ENCODE measurements at places on chromosomes 13 and 19.

DNA sequence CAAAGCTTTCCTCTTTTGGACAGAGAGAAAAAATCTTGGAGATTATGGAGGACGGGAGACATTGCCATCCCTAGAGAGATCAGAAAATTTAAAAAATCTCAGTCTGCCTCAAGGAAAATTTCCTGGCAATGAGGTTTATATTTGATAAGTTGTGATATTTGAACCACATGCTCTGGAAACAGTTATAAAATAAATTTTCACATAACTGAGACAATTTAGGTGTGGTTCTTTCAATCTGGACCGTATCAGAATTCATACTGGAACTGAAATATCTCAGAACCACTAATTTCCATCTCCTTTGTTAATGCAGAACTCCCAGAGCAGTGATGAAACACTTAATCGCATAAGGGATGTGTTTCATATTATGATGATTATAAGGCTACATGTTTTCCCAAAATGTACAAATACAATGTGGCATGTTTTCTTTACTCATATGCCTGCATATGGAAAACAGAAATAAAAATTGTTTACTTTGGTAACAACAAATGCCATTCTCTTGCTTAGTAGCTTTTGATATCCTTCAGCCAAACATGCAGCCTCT, 13.7 kb downstream of the UBE2L5 start:
- no peak for DNase-seq

GRCh38 chr19:795073-795611, 2.1 kb upstream of the PTBP1 start:
- DNase-seq: no peak

GRCh38 chr19:35031072-35031881, 1.0 kb downstream of the SCN1B start:
- no peak for DNase-seq

- DNase-seq: no peak
Measured at GRCh38 chr13:47206111-47206510, 309.3 kb upstream of the HTR2A start.

- no peak for DNase-seq
Measured at GRCh38 chr13:21081926-21082325, 20.5 kb upstream of the LATS2 start.

DNA sequence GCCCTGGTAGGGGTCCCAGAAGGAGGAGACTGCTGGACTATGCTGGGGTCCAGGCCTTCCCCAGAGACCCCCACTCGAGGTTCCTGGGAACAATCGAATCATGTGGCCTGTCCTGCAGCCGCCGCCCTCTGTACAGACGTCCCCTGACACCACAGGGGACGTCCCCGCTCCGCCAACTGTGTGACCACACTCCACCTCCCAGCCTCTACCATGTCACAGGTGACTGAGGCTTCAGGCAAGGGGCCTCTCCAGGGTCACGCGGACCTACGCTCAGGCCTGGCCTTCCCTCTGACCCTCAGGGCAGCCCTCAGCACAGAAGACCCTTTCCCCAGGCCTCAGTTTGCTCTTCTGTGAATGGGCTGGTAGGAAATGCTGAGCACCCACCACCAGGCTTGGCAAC, 13.1 kb upstream of the TMEM161A start:
- DNase-seq: no peak

DNA sequence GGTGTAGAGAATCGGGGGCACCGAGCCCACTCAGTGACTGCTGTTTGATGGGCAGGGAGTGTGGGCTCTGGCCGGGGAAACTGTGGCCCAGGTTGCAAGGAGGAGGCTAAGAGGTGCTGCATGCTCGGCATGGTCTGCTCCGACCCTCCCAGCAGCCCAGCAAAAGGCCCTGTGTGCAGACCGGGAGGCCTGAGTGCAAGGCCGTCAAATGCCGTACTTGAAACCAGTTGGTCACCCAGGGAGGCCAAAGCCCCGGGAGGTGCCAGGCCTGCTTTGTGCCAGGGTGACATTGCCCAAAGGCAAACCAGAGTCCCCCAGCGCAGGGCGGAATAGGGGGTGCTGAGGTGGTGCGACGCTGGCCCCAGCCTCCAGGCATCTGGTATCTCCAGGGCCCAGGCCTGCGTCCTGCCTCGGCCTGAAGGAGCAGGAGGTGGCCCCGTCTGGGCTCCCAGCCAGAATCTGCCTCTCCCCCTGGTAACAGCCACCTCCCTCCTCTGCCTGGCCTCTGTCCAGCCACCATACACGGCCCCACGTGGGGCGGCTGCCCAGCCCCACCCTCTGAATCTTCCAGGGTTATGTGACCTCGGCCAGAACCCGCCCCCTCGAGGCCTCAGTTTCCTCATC, 4.0 kb downstream of the PIK3R2 start:
- DNase-seq: no peak

GRCh38 chr13:22925881-22926747, 254.7 kb upstream of the SGCG start:
- DNase-seq: no peak

- DNase-seq: no peak
Measured at GRCh38 chr13:22482496-22483000, 698.2 kb upstream of the SGCG start.

DNA sequence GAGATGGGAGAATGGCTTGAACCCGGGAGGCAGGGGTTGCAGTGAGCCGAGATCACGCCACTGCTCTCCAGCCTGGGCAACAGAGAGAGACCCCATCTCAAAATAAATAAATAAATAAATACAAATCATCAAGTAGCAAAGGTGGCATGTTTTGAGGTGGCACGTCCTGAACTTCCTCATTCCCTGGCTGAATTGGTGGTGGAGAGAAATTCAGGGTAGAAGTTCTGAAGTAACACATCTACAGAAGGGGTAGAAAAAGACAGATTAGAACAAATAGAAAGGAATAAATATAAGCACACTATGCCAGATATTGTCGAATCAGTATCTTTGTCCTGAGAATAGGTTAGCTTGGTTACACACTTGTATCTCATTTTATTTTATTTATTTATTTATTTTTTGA, 6.3 kb downstream of the IFI30 start:
- no peak for DNase-seq

- DNase-seq: no peak
Measured at GRCh38 chr13:98050041-98050466, 92.8 kb upstream of the FARP1 start.

- no peak for DNase-seq
Measured at GRCh38 chr19:9645472-9645871, 24.4 kb upstream of the ZNF561 start.

GRCh38 chr13:108574856-108575255, 54.6 kb upstream of the MYO16 start:
- DNase-seq: no peak

DNA sequence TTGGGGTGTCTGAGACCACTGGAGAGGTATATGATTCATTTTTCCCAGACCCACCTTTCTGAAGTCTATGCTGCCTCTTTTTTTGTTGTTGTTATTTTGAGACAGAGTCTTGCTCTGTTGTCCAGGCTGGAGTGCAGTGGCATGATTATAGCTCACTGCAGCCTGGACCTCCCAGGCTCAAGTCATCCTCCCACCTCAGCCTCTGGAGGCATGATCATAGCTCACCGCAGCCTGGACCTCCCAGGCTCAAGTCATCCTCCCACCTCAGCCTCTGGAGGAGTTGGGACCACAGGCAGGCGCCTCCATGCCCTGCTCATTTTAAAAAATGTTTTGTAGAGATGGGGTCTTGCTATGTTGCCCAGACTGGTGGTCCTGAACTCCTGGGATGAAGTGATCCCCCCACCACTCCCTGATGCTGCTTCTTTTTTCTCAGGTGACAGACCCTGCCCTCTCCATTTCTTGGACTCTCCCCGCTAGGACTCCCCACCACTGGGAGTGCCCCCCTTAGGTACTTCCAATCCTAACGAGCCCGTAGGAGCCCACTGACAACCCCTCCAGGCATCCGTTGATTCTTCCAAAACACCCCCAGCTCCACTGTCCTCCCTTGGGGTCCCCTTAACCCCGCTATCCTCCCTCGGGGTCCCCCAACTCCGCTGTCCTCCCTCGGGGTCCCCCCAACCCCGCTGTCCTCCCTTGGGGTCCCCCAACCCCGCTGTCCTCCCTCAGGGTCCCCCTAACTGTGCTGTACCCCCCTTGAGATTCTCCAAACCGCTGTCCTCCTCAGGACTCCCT, 45.4 kb downstream of the ARHGEF18 start:
- DNase-seq: no peak

- DNase-seq: no peak
Measured at GRCh38 chr19:48443731-48444128, 2.1 kb upstream of the GRWD1 start.

DNA sequence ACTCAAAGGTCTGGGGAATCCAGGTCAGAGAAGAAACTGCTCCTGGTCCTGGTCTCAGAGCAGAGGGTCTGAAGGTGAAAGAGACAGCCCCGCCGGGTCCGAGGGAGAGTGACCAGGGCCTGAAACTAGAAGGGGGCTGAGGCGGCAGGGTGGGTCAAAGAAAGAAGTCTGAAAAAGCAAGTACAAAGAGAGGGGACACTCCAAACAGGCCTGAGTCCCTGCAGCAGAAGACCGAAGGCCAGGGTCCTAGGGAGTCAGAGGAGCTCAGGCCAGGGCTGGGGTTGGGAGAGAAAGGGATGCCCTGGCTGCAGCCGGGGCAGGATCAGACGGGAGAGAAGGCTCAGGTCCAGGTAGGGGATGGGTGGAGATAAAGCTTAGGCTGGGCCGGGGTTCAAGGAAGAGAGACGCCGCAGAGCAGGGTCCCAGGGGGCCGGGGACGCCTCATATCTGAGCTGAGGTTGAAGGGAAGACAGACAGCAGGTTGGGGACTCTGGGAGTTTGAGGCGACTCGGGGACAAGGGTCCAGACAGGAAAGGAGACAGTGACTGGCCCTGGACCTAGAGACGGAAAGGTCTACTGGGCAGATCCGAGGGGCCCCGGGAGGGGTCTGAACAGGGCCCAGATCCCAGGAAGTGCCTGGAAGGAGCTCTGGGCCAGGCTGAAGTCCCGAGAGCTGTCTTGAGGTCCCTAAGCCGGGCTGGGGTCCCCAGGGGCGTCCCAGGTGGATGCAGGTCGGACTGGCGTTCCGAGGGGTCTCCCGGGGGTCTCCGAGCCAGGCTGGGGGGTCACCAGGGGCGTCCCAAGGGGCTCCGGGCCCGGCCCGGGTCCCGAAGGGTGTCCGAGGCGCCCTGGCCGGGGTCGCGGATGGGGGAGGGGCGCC, 795 bp downstream of the MLLT1 start:
- DNase-seq: no peak

GRCh38 chr13:87590518-87590917, 80.7 kb upstream of the SLITRK5 start:
- no peak for DNase-seq

DNA sequence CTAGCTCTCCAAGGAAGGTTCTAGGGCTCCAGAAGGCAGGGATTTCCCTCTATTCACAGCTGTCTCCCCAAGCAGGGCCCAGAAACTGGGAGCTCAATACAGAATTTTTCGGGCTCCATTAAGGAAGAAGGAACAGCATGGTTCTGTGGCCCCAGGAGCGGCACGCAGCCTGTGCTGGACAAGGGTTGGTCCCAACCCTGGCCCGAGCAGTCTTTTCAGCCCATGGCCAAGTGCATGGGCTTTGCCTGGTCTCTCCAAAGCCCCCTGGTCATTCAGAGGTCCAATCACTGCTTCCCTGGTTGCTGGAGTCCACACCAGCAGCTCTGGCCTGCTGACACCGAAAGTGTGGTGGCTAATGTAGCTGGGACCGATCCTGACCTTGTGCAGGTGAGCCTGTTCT, 6.6 kb upstream of the PRKD2 start:
- no peak for DNase-seq

DNA sequence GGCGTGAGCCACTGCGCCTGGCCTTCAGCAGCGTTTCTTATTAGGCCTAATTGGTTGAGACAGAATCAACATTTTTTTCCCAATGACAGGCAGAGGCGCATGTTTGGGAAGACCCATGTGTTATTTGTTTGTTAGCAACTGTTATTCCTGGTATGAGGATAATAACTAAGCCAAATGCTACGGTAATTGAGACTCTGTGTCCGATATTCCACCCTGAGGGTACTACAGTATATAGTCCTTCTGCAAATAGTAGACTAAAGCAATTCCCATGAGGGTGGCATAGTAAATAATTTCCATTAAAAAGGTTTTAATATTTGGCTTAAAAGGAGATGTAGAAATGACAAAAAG, 18.4 kb upstream of the CCL25 start:
- no peak for DNase-seq

DNA sequence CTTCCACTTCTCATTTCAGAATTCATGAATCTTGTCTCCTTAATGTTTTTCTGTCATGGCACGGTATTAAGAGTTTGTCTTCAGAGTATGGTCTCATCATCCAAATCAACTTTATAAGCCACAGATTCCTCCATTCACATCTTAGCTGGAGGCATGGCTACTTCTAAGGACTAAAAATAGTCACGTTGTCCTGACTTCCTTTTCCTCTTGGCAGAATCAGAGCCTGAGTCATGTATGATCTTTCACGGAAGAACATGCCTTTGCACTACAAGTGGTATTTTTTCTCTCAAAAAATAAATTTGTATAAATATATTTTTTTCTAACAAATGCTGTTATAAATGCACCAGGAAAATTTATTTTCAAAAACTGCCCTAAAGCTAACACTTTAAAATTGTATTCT, 71.4 kb downstream of the ALOX5AP start:
- DNase-seq: no peak

GRCh38 chr13:75345193-75345592, 136.8 kb downstream of the TBC1D4 start:
- no peak for DNase-seq

GRCh38 chr19:1294688-1295087, 9.0 kb downstream of the EFNA2 start:
- DNase-seq: no peak

- DNase-seq: peak; percentile 44
Measured at GRCh38 chr19:14517840-14518505, at the start of gene DNAJB1. DNAJB1 (minus strand) TSS chr19:14518397; CDS start chr19:14518349, 48 bp downstream.

DNA sequence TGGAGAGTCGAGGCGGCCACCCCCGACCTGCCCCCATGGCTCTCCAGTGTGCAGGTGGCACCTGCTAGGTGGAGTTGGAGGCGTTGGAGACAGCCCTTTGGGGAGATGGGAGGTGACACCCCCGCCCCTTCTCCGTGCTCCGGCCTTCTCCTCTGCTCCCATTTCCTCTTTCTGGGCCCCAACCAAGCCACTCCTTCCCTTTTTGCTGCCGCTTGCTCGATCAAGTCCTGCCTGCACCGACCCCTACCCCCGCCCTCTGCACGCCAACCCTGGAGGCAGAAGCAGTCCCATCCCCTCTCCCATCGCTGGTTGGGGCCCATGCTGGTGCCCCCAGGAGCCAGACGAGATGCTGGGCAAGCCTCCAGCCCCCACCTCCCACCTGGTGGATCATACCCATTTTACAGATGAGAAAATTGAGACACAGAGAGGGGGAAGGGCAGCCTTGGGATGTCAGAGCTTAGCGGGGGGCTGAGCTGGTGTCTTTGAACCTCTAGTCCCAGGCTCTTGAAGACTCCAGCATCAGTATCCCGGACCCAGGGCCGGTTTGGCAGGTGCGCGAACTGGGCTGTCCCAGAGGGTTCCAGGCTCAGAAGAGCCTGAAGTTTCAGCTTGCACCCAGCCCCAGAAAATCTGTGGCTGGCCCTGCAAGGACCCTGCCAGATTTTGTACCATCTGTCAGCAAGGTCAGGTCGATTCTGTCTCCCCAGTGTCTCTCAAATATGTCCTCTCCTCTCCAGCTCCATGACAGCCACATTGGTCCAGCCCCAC, 10.3 kb downstream of the GNA15 start:
- no peak for DNase-seq

- no peak for DNase-seq
Measured at GRCh38 chr13:113939129-113939943, 34.5 kb downstream of the C13orf46 start.

GRCh38 chr13:97307882-97308624, 85.9 kb downstream of the MBNL2 start:
- no peak for DNase-seq
